ENCODE measurements at places on chromosomes 6 and 20.

DNA sequence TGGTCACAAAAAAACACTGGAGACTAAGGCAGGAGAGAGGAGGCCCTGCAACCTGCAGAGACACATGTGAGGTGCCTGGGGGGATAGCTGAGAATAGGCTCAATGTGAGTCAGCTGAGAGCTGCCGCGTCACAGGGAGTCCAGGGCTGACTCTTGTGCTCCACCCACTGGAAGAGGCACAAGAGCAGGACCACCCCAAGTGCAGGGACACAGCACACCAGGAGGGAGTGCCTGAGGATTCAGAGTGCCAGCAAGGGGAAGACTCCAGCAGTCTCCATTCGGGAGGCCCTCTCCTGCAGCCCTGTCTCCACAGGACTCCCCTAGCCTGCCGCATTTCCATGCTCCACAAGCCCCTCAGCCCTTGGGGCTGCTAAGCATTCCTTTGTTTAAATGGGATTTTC is 105.5 kb downstream of the HUS1B start:
- no peak for DNase-seq

DNA sequence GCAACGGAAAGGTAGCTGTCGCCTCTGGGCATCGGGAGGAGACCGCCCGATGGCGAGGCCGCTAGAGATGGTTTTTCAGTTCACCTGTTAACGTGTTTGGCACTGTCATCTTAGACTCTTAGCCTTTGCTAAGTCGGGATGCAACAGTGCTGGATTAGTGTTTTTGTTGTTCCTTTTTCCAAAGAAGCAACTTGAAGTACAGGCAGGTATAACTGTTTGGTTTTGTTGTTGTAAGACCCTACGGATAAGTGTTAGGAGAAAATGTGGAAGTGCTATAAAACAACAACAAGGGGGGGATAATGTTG is 723 bp downstream of the MANEA start:
- DNase-seq = no peak

- no peak for DNase-seq
Observed at GRCh38 chr6:169862892-169863525, 111.6 kb downstream of the ERMARD start.

DNA sequence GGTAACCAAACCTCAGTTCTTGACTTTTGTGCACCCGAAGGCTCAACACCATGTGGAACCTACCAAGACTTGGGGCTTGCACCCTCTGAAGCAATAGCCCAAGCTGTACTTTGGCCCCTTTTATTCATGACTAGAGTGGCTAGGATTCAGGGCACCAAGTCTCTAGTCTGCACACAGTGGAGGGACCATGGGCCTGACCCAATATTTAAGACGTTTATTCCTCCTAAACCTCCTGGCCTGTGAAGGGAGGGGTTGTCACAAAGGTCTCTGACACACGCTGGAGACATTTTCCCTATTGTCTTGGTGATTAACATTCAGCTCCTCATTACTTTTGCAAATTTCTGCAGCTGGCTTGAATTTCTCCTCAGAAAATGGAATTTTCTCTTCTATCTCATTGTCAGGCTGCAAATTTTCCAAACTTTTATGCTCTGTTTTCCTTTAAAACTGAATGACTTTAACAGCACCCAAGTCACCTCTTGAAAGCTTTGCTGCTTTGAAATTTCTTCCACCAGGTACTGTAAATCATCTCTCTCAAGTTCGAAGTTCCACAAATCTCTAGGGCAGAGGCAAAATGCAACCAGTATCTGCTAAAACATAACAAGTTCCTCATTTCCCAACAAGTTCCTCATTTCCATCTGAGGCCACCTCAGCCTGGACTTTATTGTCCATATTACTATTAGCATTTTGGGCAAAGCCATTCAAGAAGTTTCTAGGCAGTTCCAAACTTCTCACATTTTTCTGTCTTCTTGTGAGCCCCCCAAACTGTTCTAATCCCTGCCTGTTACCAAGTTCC is 481.4 kb upstream of the BTBD3 start:
- no peak for DNase-seq

DNA sequence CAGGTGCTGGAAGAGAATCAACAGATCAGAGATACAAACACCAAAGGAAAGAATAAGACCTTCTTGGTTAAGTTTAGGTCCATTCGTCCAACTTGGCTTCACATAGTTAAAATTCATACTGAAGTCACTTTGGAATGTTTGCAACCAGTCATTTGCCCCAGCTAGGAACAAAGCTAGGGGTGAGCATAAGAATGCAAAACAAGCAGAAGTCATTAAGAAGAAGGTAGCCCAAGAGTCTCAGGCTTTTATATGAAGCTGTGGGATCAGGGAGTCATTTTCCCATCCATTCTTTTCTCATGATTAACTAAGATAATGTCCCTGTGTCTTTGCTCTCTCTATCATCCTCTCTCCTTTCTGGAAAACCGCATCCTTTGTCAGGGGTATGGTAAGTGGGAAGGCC is 51.5 kb upstream of the TMEM170B start:
- DNase-seq = no peak

- no peak for DNase-seq
Observed at GRCh38 chr6:92459606-92460005, 959.8 kb downstream of the EPHA7 start.

- no peak for DNase-seq
Observed at GRCh38 chr6:138012682-138013081, 94.5 kb downstream of the PERP start.

- DNase-seq = no peak
Observed at GRCh38 chr20:25863536-25864325, 167.1 kb upstream of the ZNF337 start.

Data from stimulated activated CD8-positive, alpha-beta memory T cell treated with anti-CD3 and anti-CD28 coated beads, Interleukin-7, amount 100 ng/mL, for 1 hour (primary cell).